ENCODE measurements at places on chromosomes 2 and 18.

DNA sequence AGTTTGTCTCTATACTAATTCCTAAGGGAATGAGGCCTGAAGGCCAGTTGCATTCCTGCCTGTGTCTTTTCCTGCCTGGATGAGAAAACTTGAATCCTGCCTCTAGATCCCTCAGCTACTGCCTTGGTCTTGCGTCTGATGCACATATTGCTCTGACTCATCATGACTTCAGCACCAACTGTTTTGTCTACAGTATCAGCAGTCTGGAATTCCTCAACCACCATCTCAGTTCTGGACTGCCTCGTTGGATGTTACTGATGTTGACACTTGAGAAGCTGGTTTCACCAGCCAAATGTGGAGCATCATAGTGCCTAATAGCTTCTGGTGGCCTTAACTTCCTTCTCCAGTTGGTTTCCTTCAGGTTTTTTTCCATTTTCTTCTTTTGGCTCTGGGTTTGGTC is 211.0 kb downstream of the CTNNA2 start:
- peak; percentile 78 for DNase-seq

DNA sequence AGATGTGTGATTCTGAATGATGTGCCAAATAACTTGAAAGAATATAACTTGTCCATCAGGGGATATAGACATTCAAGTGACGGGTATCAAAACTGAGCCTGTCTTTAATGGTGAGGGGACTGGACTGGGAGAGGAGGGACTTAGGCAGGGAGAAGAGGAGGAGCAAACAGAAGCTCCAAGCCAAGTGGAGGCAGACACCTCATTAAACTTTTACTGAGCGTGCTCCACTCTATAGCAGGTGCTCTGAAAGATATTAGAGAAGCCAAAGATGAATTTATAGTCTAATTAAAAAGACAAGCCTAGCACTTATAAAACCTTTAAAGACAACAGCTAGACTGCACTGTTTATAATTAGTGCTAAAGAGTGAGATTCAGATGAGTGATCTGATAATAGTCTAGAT is 47.7 kb upstream of the SMAD2 start:
- DNase-seq: no peak

GRCh38 chr2:3784731-3785130 is 81.4 kb downstream of the DCDC2C start:
- DNase-seq: no peak

GRCh38 chr18:4077204-4077603 is 377.9 kb downstream of the DLGAP1 start:
- DNase-seq: no peak

- no peak for DNase-seq
These were observed 303.6 kb downstream of the SLC8A1 start for GRCh38 chr2:40148334-40148733.

DNA sequence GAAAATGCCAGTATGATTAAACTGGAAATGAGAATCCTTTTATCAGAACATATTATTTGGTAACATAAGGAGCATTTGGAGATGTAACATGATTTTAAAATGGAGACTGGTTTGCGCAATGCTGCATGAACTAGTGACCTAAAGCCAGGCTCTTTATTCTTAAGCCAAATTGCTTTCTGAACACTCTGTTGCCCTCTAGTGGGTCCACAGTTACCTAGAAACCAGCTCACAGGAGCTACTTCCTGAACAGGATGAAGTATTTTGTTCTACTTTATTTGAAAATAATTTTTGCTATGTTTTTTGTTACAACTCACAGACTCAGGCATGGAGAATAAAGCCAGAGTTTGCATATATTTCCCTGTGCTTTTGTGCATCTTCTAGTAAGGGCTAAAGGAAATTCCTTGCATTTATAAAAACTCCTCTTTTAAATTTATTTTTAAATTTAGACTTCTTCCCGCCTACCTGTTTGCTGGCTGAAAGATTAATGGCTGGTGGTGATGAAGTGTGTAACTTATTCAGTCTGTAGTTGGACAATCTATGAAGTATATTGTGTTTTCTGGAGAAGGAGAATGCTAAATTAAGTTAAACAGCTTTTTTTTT is 146.7 kb downstream of the PARD3B start:
- DNase-seq: peak; percentile 89

GRCh38 chr2:72031346-72032110 is 116.1 kb downstream of the CYP26B1 start:
- no peak for DNase-seq

DNA sequence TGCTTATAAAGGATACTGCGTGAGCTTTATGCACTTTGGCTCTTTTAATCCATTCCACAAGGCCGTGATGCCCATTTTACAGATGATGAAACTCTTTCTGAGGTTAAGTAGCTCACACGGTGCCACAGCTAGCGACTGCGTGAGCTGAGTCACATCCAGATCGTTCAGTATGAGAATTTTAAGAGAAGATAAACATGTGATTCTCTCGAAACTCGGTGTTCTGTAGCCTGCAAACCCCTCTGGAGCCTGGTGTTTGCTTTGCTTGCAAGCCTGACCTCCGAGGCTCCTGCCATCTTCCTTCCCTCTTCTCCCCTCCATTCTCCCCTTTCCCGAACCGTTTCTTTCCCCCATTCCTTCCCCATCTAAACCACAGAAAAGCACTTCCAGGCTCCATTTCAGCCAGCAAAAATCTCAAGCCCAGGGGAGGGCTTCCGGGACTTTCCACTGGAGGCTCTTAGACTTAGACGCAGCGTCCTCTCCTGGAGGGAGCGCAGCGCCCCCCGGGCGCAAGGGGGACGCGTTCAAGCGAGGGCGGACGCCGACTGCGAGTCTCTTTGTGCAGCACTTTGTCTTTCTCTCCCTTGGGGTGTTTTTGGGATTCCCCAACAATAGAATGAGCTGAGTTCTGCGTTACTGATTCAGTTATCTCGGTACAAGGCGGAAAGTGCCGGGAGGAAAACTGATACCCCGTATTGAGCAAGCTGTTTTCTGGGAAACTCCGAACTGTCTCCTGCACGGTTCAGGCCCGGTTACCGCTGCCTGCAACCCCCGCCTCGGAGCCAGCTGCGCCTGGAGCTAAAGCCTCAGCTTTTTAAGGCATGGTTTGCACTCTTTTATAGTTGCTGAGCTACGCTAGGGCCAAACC is 38.0 kb downstream of the CYP1B1 start:
- peak; percentile 53 for DNase-seq

DNA sequence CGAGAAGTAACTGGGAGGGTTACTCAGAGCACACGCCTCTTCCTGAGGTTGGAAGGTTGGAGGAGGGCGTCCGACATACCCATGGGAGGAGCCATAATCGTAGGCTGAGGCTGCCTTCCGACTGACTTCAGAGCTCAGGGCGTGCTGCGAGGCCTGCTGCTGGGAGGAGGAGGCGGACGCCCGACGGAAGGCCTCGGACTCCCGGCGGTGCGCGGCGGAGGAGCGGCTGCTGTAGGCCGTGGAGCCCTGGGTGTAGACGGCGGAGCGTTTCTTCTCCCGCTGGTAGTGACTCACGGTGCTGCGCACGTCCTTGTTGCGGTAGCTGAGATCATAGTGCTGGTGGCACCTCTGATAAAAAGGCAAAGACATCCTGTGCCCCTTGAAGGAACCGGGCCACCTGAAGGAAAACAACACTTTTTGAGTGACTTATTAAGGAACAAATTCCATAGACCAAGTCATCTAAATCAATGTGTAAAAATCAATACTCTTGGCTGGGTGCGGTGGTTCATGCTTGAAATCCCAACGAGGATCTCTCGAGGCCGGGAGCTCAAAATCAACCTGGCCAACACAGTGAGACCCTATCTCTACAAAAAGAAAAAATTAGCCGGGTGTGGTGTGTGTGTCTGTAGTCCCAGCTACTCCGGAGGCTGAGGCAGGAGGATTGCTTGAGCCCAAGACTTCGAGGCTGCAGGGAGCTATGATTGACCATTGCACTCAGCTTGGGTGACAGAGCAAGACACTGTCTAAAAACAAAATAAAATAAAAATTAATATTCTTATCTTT is 4.7 kb downstream of the MYOM1 start:
- DNase-seq: no peak

GRCh38 chr2:137775529-137775928 is 188.7 kb upstream of the HNMT start:
- DNase-seq: no peak

GRCh38 chr2:12421046-12421445 is 295.7 kb upstream of the TRIB2 start:
- no peak for DNase-seq

DNA sequence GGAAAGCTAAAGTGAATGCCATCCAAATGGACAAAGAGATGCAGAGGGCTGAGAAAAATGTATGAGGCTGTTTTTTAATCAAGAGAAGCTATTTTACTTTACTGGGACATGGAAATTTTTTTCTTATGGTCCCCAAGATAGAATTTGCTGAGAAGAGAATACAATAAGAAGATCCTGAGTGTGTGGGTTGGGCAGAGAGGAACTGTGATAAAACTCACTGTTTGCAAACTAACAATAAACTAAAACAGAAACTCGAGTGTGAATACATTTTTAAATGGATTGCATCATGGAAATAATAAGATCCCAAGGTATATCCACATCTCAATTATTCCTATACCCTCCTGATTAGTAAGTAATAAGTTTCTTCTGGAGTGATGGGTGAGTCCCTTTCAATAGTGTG is 4.4 kb downstream of the NEB start:
- no peak for DNase-seq

- DNase-seq: no peak
These were observed 5.5 kb upstream of the LIMS2 start for GRCh38 chr2:127680706-127681287.

GRCh38 chr2:162365392-162365791 is 21.5 kb downstream of the GCA start:
- DNase-seq: no peak

- no peak for DNase-seq
These were observed 131.1 kb downstream of the LTBP1 start for GRCh38 chr2:33077844-33078243.

DNA sequence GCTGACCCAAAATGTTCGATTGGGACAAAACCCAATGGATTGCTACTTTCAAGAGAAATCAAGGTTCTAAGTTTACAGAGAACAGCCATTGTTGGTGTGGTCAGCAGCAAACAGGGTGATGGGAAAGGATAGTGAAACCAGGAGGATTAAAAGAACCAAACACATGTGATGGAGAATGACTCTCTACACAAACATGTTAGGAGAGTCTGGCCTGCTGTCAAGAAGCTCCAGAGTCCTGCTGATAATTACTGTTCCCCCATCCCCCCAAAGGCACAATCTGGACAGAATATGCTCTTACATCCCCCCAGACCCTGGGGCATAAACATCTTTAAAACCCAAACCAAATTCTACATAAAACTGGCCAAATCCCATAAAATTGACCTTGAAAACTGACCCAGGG is 32.0 kb upstream of the ACYP2 start:
- DNase-seq: peak; percentile 49

DNA sequence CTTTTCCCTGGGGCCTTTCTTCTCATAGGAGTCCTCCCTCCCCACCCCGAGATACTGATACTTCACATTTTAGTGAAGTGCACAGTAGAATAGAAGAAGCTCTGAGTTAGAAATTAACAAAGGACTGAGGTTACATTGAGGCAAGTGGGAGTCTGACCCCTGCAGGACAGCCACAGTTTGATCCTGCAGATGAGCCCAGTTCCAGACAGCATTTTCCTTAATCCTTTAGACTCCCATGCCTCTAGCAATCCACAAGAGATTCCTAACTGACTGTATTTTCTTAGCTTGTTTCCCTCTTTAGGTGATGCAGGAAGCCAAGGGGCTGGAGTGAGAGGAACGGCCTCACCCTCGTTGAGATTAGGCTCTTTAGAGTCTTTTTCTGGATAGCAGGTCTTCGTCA is 204.0 kb downstream of the CYRIA start:
- no peak for DNase-seq

DNA sequence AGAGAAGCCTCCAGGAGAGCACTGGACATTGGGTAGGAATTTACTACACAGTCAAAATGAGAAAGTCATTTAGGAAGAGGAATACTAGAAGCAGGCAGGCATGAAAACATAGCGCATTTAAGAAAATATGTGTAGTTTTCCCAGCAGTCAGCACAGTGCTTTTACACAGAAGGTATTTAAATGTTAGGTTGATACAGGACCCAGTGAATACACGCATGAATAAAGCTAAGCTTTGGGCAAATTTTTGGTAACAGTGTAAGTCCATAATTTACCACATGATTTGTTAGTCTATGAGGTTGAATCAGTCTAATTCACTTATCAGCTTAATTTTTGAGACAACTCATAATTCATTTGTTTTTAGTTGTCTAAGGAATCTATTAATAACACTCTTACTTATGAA is 421.7 kb upstream of the CDH20 start:
- DNase-seq: no peak

GRCh38 chr18:64803471-64803870 is 654.6 kb upstream of the LINC00305 start:
- no peak for DNase-seq

DNA sequence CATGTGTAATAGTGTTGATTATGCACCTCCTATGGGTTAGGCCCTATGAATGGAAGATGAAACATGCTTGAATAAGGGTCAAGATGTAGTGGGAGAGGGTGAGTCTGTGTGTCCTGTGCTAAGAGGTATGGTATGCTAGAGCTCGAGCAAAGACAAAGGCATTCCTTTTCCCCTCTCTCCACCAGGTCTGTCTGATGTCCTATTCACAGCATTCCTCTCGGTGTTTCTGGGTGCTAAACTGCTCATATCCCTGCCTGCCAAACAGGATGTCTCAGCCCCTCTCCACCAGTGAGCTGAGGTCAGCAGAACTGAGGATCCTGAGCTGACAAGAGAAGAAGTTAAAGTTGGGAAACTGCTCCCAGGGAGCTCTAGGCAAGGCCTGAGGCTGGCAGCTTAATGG is 344.9 kb downstream of the TSN start:
- no peak for DNase-seq

GRCh38 chr2:186135686-186136085 is 350.4 kb upstream of the ZC3H15 start:
- DNase-seq: peak; percentile 36

GRCh38 chr18:78772360-78773302 is 207.0 kb upstream of the SALL3 start:
- no peak for DNase-seq

GRCh38 chr2:218962859-218963492 is 3.5 kb downstream of the CDK5R2 start:
- DNase-seq: peak; percentile 89

GRCh38 chr2:181660181-181660580 is 3.3 kb upstream of the CERKL start:
- no peak for DNase-seq

DNA sequence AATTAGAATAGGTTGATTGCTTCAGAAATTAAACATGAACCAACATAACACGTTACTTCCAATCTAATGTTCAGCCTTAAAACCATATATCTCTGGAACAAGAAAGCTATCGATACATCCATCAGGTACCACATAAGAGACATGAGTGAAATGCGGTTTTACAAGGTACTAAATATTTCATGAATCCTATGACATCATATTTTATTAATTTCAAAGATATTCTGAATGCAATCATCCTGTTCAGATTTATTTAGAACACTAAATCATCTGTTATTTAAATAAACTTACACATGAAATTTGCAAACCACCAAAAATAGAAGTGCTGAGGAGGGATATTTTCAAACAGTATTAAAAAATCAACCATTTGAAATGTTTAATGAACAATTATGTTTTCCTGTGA is 119.0 kb downstream of the OSBPL1A start:
- DNase-seq: no peak

DNA sequence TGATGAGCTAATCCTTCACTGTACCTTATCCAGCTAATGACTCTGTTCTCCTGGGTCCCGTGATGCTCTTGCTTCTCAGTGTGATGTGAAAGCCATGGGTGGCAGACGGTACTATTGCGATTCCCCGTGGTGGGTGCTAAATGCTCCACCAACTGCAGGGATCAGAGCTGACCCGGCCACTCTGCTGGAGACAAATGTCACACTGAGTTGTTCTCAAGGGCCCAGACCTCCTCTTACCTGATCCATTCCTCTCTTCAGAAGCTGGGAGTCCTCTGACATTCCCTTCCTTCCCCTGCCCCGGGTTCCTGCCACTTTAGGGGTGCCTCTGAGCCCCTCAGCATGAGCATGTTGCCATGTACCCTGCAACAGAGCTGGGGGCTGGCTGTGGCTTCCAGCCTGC is 105.1 kb downstream of the MAPK4 start:
- no peak for DNase-seq
